Left ventricle myocardium inferior (tissue), 1 donor: ENCODE measurements at places on chromosomes 11 and 22. TPM values are rescaled to one million over a fixed set of nuclear protein-coding genes. Genes with fewer than 3 reads are reported as not detected.

DNA sequence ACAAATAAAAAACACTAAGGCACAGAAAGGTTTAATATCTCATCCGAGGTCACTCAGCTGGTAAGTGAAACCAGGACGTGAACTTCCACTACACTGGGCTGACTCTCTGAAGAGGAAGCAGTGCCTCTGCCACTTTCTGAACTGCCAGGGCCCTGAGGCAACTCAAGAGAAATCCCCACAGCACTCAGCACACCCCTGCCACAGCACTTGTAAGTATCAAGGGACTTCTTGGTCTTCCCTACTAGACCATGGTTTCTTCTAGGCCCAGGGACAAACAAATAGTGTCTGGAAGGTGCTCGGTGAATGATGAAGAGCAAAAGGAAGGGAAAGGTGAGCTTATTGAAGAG, 49.7 kb downstream of the RPL27A start:
- H3K4me1 ChIP-seq: peaks cover 89% of the 10 kb centered on the region
- H3K4me3 ChIP-seq: no peak overlapping the region
- peak overlapping the region; percentile 84 for H3K27ac ChIP-seq
- no peaks in the 10 kb centered on the region for H3K27me3 ChIP-seq
- H3K36me3 ChIP-seq: peaks cover 15% of the 10 kb centered on the region

- H3K4me3 ChIP-seq: no peak overlapping the region
- no peaks in the 10 kb centered on the region for H3K27me3 ChIP-seq
- peak overlapping the region; percentile 12 for H3K27ac ChIP-seq
- peaks cover 11% of the 10 kb centered on the region for H3K36me3 ChIP-seq
Measured at GRCh38 chr11:9669954-9670353, 6.1 kb downstream of the SWAP70 start.

DNA sequence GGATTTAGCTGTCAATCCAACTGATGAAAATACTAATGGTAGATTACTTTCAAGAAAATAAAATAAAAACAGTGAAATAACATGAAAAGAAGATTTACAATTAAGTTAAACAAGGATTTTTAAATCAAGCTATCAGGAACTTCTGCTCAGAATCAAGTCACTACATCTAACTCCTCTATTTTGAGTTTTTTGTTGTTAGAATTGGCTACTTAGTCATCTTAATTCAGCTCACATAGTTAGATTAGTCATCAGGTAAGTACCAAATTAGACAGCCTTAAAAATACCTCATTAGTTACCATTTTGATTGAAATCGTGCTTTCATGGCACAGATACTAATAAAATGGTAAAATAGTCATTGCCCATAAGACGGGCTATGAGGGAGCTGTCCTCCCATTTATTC, 35.8 kb downstream of the BTG4 start:
- no peaks in the 10 kb centered on the region for H3K36me3 ChIP-seq
- no peaks in the 10 kb centered on the region for H3K27me3 ChIP-seq
- no peak overlapping the region for H3K4me3 ChIP-seq
- no peaks in the 10 kb centered on the region for H3K4me1 ChIP-seq
- no peak overlapping the region for H3K27ac ChIP-seq

- no peaks in the 10 kb centered on the region for H3K27me3 ChIP-seq
- peaks cover 82% of the 10 kb centered on the region for H3K4me1 ChIP-seq
- H3K27ac ChIP-seq: peak overlapping the region; percentile 89
- H3K4me3 ChIP-seq: no peak overlapping the region
- no peaks in the 10 kb centered on the region for H3K36me3 ChIP-seq
- no peak for DNase-seq
Measured at GRCh38 chr22:33873666-33874065, 46.6 kb downstream of the LARGE1 start.

- H3K36me3 ChIP-seq: no peaks in the 10 kb centered on the region
- H3K4me3 ChIP-seq: no peak overlapping the region
- H3K4me1 ChIP-seq: peaks cover 3% of the 10 kb centered on the region
- no peak overlapping the region for H3K27ac ChIP-seq
- no peak for DNase-seq
- H3K27me3 ChIP-seq: no peaks in the 10 kb centered on the region
Measured at GRCh38 chr11:131178596-131178995, 191.8 kb upstream of the NTM start.

DNA sequence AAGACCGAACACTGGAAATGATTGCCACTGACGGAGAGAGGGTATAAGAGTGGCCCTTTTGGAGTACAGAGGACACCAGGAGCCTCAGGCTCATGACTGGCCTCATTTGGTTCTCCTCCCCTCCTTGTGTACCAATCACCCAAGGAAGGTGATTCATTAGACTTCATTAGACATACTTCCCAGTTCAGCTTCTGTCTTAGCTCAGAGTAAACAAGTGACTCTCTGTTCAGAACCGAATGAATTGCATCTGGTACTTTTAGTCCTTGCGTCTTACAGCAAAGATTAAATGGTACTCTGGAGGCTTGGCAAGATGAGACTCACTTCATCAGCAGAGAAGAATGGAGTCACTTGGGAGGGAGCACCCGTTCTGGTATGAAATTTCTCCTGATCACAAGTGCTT, 75.2 kb downstream of the ZNRF3 start:
- peaks cover 35% of the 10 kb centered on the region for H3K4me1 ChIP-seq
- peak overlapping the region; percentile 42 for H3K27ac ChIP-seq
- H3K27me3 ChIP-seq: no peaks in the 10 kb centered on the region

SLN gene
- 64.0 TPM for total RNA-seq

GRCh38 chr22:46107089-46107664, 43.1 kb upstream of the PPARA start:
- H3K4me3 ChIP-seq: peak overlapping the region; percentile 19
- no peak for DNase-seq

DNA sequence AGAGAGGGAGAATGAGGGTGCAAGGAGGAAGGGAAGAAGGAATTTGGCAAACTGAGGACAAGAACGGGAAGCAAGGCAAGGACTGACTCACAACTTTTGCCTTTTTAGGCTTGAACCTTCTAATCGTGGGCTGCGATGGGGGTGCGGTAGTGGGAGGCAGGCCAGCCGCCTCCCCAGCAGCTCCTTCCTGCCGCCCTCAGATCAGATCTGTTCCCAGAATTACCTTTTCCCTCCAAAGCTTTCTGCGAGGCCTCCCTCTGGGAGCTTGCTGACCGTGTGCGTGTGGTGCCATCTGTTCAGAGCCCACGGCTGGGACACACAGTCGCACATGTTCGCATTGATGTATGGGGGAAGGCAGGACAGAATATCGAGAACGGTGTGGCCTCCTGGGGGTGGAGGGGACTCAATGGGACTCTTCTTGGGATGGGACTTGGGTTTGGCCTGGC, 86.9 kb upstream of the PARVA start:
- H3K4me1 ChIP-seq: peaks cover 28% of the 10 kb centered on the region
- no peak for DNase-seq
- no peak overlapping the region for H3K4me3 ChIP-seq
- no peaks in the 10 kb centered on the region for H3K27me3 ChIP-seq
- no peak overlapping the region for H3K27ac ChIP-seq

CASP12 gene
- not detected for total RNA-seq

GRCh38 chr11:32255841-32256240, 165.0 kb downstream of the RCN1 start:
- no peak overlapping the region for H3K4me3 ChIP-seq
- no peaks in the 10 kb centered on the region for H3K4me1 ChIP-seq
- no peak overlapping the region for H3K27ac ChIP-seq
- H3K27me3 ChIP-seq: peaks cover 27% of the 10 kb centered on the region
- no peaks in the 10 kb centered on the region for H3K36me3 ChIP-seq

- no peak for DNase-seq
- H3K27ac ChIP-seq: no peak overlapping the region
- no peaks in the 10 kb centered on the region for H3K27me3 ChIP-seq
Measured at GRCh38 chr11:74299015-74299414, 12.4 kb downstream of the P4HA3 start.

DNA sequence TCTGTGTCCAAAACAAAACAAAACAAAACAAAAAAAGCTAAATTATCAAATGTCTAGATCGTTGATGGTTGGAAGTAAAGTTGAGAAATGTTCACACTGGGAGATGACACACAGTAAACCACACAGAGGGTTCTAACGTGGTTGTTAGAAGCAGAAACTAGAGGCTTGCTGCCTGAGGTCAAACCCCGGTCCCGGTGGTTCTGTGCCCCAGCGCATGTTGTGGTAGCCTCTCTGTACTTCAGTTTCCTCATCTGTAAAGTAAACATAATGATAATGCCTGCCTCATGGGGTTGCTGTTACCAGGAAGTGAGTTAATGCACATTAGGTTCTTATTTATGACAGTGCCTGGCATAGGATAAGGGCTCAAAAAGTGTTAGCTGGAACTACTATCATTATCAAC, 33.4 kb downstream of the PPARA start:
- peaks cover 84% of the 10 kb centered on the region for H3K36me3 ChIP-seq
- H3K4me1 ChIP-seq: peaks cover 15% of the 10 kb centered on the region
- no peak for DNase-seq
- H3K4me3 ChIP-seq: no peak overlapping the region
- H3K27me3 ChIP-seq: no peaks in the 10 kb centered on the region

GRCh38 chr11:15735706-15736105, 620.6 kb downstream of the SOX6 start:
- H3K4me1 ChIP-seq: no peaks in the 10 kb centered on the region
- H3K4me3 ChIP-seq: no peak overlapping the region
- peaks cover 13% of the 10 kb centered on the region for H3K27me3 ChIP-seq
- no peaks in the 10 kb centered on the region for H3K36me3 ChIP-seq
- no peak overlapping the region for H3K27ac ChIP-seq

GRCh38 chr11:66278363-66279091, 552 bp downstream of the CNIH2 start:
- peaks cover 29% of the 10 kb centered on the region for H3K36me3 ChIP-seq
- H3K27ac ChIP-seq: no peak overlapping the region
- peaks cover 28% of the 10 kb centered on the region for H3K4me1 ChIP-seq
- no peak for DNase-seq
- H3K27me3 ChIP-seq: peaks cover 11% of the 10 kb centered on the region

DNA sequence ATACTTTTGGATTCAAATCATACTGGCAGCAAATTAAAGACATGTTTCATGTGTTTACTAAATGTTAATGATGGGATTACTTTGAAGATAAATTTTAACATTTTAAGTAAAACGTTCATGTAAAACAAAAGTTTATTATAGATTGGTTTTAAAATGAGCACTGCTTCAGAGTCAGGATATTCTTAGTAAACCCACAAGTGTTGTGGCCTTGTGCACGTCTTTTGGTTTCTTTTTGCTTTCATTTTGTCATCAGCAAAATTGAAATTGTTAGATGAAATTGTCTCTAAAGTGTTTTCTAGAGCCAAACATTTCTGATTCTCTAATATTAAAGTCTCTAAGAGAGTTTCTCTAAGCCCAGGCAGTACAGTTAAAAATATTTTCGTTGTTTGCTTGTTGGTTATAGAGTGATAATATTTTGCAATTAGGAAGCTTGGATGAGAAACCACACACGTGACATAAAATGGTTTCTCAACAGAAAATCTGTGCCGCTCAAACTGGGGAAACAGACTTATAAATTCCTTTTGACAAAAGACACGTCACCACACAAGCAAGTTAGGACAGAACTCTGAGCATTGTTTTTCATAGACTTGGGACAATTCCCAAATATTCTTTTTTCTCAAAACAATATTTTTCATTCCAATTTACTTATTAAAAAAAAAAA, 164.4 kb downstream of the TEAD1 start:
- H3K4me1 ChIP-seq: peaks cover 49% of the 10 kb centered on the region
- H3K4me3 ChIP-seq: peak overlapping the region; percentile 5
- no peaks in the 10 kb centered on the region for H3K36me3 ChIP-seq

ZNF195 gene
- total RNA-seq: 8.2 TPM

DNA sequence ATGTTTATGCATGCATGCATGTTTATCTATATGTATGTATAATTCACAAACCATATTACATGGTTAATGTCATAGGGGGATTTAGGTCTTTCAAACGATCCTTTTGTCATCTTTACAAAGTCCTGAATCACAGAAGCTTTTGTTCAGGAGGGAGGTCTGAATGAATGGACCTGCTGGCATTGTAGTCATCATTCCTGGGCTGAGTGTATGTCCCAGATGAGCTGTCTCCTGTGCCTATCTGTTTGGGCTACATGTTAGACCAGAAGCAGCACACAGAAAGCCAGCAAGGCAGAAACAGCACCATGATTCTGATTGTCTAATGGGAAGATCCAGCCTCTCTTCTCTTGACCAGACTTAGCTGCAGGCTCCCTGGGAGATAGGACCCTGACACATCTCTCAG, 69.5 kb downstream of the ADM start:
- no peak for DNase-seq
- no peak overlapping the region for H3K4me3 ChIP-seq
- no peak overlapping the region for H3K27ac ChIP-seq
- H3K27me3 ChIP-seq: no peaks in the 10 kb centered on the region
- H3K4me1 ChIP-seq: peaks cover 18% of the 10 kb centered on the region

CEND1 gene
- not detected for total RNA-seq

DNA sequence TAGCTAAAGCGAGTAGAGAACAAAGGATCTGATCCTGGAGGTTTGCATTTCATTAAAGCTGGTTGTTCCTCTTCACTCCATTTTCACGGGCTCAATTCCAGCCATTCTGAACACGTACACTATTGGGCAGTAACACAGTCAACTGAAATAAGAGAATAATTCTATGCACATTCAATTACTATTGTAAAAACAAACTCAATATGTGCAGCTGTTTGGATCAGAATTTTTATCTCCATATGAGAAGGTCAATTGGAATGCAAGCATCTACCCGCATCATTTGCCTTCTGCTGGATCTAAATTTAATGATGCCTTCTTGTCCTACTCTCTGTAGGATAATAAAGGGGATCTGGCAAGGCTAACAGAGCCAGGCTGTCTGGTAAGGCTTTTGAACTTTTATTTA, 562.8 kb upstream of the CCDC179 start:
- no peaks in the 10 kb centered on the region for H3K27me3 ChIP-seq
- no peaks in the 10 kb centered on the region for H3K4me1 ChIP-seq
- no peak overlapping the region for H3K27ac ChIP-seq

- peaks cover 44% of the 10 kb centered on the region for H3K27me3 ChIP-seq
- H3K36me3 ChIP-seq: no peaks in the 10 kb centered on the region
- H3K4me3 ChIP-seq: no peak overlapping the region
- H3K4me1 ChIP-seq: peaks cover 18% of the 10 kb centered on the region
- H3K27ac ChIP-seq: peak overlapping the region; percentile 16
- DNase-seq: no peak
Measured at GRCh38 chr11:61514050-61514917, 5.7 kb downstream of the LRRC10B start.

GRCh38 chr11:11827272-11827671, 14.5 kb upstream of the USP47 start:
- H3K4me3 ChIP-seq: no peak overlapping the region
- H3K27ac ChIP-seq: no peak overlapping the region
- no peaks in the 10 kb centered on the region for H3K36me3 ChIP-seq
- no peaks in the 10 kb centered on the region for H3K27me3 ChIP-seq
- DNase-seq: no peak
